ENCODE measurements at places on chromosomes 1 and 21. TPM values are rescaled to one million over a fixed set of nuclear protein-coding genes. Genes with fewer than 3 reads are reported as not detected.

The SPATA46 gene
- not detected for total RNA-seq

The KISS1 gene
- not detected for total RNA-seq

The DIRAS3 gene
- total RNA-seq: 1.3 TPM

The RAB13 gene
- total RNA-seq: 34.8 TPM

The ZNF695 gene
- total RNA-seq: 0.30 TPM

The OR2M2 gene
- not detected for total RNA-seq

The SNX7 gene
- total RNA-seq: 8.9 TPM

The GBP3 gene
- total RNA-seq: 54.7 TPM

The S100B gene
- total RNA-seq: 10.9 TPM

The TNFRSF8 gene
- 2.2 TPM for total RNA-seq

GRCh38 chr1:50877641-50878040 is 82.4 kb downstream of the FAF1 start:
- no peak for DNase-seq
- no peak overlapping the region for H3K4me3 ChIP-seq
- H3K4me1 ChIP-seq: no peaks in the 10 kb centered on the region
- no peak overlapping the region for H3K27ac ChIP-seq
- no peaks in the 10 kb centered on the region for H3K27me3 ChIP-seq

GRCh38 chr1:111739194-111739924 is at the start of gene INKA2:
INKA2 (minus strand) TSS chr1:111739395; CDS start chr1:111739242, 153 bp downstream.
- H3K36me3 ChIP-seq: no peaks in the 10 kb centered on the region
- H3K27ac ChIP-seq: peak within 1 kb of the TSS; percentile 90
- peaks cover 25% of the 10 kb centered on the region for H3K4me1 ChIP-seq
- H3K27me3 ChIP-seq: peaks cover 24% of the 10 kb centered on the region
- peak within 1 kb of the TSS; percentile 44 for H3K4me3 ChIP-seq

DNA sequence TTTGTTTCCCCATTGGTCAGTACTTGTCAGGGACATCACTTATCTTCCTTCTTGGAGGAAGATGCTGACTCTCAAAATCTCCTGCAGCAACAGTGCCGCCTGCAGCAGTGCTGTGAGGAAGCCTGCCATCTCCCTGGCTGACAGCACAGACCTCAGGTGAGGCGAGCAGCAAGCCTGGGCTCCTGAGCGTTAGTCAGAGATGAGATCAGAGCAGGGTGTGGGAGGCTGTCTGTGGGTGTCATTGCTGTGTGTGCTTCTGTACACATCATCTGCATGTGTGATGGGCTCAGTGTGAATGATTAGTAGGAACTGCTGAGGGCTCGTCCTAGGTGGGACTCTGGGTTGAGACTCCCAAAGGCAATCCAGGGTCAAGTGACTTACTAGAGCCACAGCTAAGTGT is 6.1 kb downstream of the STRIP1 start:
- H3K4me3 ChIP-seq: no peak overlapping the region
- H3K27me3 ChIP-seq: no peaks in the 10 kb centered on the region
- H3K27ac ChIP-seq: no peak overlapping the region
- H3K36me3 ChIP-seq: peaks cover 75% of the 10 kb centered on the region

- H3K4me1 ChIP-seq: peaks cover 63% of the 10 kb centered on the region
- H3K4me3 ChIP-seq: peak overlapping the region; percentile 90
- peak; percentile 93 for DNase-seq
- peak overlapping the region; percentile 95 for H3K27ac ChIP-seq
- no peaks in the 10 kb centered on the region for H3K36me3 ChIP-seq
These were observed 652 bp downstream of the ARL8A start for GRCh38 chr1:202143768-202144401.

DNA sequence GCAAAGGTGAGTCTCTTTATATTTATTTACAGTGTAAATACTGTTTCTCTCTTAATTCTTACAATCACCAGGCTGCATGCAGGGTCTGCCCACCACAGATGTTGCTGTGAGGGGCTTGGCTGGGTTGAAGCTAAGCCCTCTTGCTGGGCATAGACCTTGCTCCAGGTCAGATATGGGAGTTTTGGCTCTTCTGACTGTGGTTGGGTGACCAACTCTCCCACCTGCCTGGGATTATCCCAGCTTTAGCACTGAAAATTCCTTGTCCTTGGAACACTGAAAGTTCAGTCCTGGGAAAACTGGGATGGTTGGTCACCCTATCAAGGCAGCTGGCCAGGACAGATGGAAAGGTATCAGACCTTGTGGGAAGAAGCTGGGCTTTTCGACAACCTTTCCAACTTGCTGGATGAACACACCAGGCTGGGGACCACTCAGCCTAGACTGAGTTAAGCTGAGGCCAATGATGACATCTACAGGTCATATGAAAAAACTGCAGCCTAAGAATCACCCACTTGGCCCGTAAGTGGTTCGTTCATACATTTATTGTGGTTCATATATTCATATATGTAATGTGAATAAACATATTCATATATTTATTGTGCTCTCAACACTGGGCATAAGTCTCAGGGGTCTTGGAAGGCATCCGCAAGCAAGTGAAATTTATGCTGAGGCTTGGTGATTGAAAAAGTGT is 26.6 kb upstream of the HPDL start:
- H3K4me3 ChIP-seq: no peak overlapping the region
- peaks cover 8% of the 10 kb centered on the region for H3K4me1 ChIP-seq
- no peaks in the 10 kb centered on the region for H3K36me3 ChIP-seq
- no peak for DNase-seq
- H3K27ac ChIP-seq: no peak overlapping the region

DNA sequence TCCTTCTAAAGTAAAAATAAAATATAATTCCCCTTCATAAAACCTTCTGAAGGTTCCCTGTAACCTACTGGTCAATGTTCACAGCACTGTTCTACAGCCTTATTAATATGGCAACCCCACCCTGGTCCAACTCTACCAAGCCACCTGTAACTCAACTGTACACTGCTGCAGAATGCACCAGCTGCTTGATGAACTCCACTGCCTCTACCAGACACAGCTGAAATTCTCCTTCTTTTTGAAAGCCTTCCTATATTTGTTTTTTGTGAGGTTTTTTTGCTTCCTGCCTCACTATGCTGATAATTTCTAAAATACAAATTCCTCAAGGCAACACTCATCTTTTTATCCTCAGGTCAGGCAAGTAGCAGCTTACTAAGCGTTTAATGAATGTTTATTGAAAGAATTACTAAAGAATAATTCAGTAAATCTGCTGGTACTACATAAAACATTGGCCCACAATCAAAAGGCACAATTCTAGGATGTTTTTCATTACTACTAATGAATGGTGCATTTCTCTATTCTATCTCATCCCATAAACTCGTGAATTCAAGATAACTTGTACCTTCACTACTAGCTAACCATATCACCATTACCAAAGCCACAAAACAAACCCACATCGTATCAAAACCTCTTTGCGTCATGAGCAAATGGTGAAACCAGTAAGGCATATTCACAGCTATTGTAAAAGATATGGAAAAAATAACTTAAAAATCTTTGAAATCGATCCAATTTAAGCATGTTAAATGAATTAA is 2.4 kb downstream of the SSX2IP start:
- no peak overlapping the region for H3K4me3 ChIP-seq
- peaks cover 35% of the 10 kb centered on the region for H3K4me1 ChIP-seq
- H3K36me3 ChIP-seq: no peaks in the 10 kb centered on the region
- H3K27ac ChIP-seq: no peak overlapping the region
- no peak for DNase-seq
- no peaks in the 10 kb centered on the region for H3K27me3 ChIP-seq

GRCh38 chr1:4778056-4778455 is 123.6 kb downstream of the AJAP1 start:
- no peaks in the 10 kb centered on the region for H3K27me3 ChIP-seq
- no peaks in the 10 kb centered on the region for H3K4me1 ChIP-seq
- no peak overlapping the region for H3K4me3 ChIP-seq
- no peaks in the 10 kb centered on the region for H3K36me3 ChIP-seq
- DNase-seq: no peak

DNA sequence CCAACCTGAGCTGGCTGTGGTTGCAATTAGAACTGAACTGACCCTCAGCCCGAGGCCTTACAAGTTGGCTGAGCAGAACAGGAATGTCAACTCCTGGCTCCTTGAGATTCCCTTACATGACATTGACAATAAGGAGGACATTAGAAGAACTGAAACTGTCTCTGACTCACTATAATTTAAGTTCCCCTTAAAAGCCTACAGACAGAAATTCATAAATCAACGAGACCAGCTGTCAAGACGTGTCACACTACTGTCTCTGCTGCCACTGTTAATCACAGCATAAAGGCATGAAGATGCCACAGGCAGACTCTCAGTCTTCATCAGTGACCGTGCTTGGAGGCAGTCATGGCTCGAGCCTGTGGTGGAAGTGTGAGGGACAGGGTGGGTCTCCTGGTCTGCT is 168.8 kb downstream of the GABPA start:
- H3K4me3 ChIP-seq: no peak overlapping the region
- H3K27me3 ChIP-seq: no peaks in the 10 kb centered on the region
- H3K4me1 ChIP-seq: peaks cover 6% of the 10 kb centered on the region
- DNase-seq: no peak

DNA sequence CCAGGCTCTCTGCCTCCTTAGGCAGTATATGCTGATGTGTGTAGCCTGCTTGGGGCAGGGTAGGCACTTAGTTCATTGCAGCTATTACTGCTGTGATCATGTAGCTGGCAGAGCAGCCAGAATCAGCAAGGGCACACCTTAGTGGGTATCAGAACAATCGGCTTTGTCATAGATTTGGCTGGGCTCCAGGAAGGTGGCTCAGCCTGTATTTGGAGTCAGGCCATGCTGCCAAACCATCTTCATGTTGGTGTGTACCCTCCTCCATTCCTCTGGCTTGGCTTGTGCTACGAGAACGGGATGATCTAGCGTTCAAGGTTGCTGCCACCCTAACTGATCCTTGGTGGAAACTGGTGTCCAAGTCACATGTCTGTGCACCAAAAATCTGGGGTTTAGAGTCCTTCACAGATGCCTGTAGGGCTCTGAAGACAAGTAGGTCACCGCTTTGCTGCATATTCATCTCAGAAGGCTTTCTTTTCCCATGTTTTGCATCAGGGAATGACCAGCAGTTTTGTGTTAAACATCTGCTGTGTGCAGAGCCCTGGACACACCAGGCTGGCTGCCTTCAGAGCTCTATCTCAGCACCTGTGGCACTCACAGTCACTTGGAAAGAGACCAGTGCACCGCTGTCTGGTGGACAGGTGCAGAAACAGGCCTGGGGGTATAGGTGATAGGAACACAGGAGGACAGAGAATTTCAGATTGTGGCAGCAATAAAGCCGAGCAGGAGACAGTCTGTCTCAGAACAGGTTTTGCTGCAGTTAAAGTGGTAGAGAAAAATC is 23.7 kb downstream of the VANGL1 start:
- no peaks in the 10 kb centered on the region for H3K4me1 ChIP-seq
- H3K36me3 ChIP-seq: no peaks in the 10 kb centered on the region
- H3K27ac ChIP-seq: no peak overlapping the region
- DNase-seq: no peak
- no peaks in the 10 kb centered on the region for H3K27me3 ChIP-seq

GRCh38 chr1:191895462-191896058 is 262.7 kb upstream of the RGS18 start:
- no peaks in the 10 kb centered on the region for H3K27me3 ChIP-seq
- H3K27ac ChIP-seq: no peak overlapping the region
- no peaks in the 10 kb centered on the region for H3K4me1 ChIP-seq
- no peak overlapping the region for H3K4me3 ChIP-seq
- H3K36me3 ChIP-seq: no peaks in the 10 kb centered on the region
- no peak for DNase-seq

DNA sequence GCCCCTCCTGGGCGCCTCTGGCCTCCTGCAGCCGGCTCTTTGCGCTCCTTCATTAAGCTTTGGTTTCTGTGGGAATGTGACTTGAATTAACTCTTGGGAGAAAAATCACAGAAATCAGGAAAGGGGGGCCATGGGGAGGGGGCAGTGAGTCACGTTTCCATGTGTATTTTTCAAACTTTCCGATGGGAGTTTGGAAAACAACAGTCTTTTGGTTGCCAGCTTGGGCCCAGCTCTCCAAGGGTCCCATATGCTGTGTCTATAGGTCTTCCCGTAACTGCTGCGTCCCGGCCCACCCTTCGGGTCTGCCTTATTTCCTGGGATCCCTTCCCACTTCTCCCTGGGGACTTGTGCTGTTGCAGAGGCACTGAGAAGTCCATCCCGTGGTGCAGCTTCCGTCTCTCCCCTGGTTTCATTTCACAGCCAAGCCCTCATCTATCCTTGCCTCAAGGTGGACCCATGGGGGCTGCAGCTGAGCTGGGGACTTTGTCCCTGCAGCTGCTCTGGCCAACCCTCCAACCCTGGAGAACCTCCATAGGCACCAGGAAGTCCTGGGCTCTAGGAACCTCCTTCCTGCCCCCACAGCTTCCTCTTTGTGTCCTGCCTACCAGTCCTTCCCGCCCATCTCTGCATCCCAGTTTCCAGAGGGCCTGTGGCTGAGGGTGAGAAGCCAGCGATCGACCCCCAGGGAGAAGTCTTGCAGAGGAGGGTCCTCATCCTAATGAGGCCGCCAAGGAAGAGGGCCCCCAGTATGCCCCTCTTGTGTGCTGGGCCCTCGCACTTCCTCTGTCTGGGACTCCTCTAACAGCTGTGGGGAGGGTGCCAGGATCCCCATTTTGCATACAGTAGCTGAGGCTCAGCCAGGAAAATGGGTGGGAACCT is 11.6 kb upstream of the LMNA start:
- H3K36me3 ChIP-seq: no peaks in the 10 kb centered on the region
- H3K4me1 ChIP-seq: peaks cover 36% of the 10 kb centered on the region
- H3K27me3 ChIP-seq: no peaks in the 10 kb centered on the region

DNA sequence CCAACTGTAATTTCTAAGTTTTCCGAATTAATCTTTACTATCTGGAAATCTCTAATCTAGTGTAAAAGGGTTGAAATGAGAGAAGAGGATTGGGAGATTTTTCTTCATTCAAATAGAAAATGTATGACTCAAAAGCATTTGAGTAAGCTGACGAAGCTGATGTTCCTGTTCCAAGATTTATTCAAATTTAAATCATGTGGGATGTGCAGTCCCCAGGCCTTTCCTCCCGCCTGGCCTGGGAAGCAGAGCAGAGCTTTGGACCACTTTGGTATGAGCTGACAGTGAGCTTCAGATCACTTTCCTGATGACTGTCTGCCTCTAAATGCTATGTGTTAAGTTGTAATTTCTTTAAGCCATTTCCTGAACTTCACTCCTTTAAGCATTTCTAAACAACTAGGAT is 192.0 kb downstream of the DHRS3 start:
- no peaks in the 10 kb centered on the region for H3K27me3 ChIP-seq
- H3K36me3 ChIP-seq: no peaks in the 10 kb centered on the region
- no peak for DNase-seq
- H3K4me1 ChIP-seq: peaks cover 10% of the 10 kb centered on the region
- H3K27ac ChIP-seq: no peak overlapping the region

DNA sequence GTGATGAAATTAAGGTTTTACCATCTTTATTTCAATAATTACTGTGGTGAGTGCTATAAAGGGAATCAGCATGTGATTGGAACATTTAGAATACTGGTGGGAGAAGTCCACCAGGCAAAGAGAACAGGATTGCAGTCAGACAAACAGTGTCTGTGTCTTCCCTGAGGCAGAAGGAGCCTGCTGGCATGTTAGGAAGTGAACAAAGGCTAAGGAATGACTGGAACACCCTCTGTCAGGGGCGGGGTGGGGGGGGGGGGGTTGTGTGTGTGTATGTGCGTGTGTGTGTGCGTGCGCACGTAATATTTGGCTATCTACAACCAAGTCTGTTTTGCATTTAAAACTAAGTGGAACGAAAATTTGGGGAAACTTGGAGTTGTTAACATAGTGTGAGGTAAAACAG is 30.2 kb downstream of the SRRM1 start:
- no peak overlapping the region for H3K27ac ChIP-seq
- no peaks in the 10 kb centered on the region for H3K27me3 ChIP-seq

Data from spleen (tissue), 13 donors.